Posterior vena cava (tissue), 2 donors: ENCODE measurements at places on chromosomes 13 and 19.

- DNase-seq: no peak
Measured at GRCh38 chr13:91045351-91046034, 302.0 kb upstream of the MIR17HG start.

DNA sequence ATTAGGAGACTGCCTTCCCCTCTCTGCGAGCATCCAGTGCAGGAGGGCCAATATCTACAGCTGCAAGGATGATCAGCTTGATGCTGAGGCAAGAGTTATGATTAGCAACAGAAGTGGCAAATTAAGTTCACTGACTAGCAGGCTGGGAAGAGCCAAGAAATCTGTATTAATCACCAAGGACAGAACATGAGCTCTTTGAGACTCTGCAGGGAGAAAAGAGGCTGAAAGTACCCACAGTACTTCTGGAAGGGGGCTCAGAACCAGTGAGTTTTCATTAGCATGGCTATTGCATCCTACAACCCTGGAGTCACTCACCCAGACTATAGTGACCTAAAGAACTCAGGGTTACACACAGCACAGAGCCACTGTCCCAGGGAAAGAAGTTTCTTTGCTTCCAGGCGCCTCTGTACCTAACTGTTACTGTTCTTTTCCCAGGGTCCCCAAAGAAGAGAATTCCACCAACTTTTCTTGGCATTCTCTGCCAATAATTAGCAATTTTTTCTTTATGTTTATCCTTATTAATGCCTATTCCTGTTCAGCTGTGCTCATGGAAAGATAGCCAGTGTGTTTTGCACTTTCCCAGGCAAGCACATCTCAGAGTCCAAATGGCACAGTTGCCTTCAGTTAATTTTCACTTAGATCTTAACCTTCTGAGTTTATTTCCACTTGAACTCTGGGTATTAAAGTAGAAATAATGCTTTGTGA, 25.8 kb upstream of the MEDAG start:
- DNase-seq: no peak

- no peak for DNase-seq
Measured at GRCh38 chr19:4550479-4551050, 8.9 kb downstream of the SEMA6B start.

GRCh38 chr19:47707135-47707925, 5.9 kb upstream of the EHD2 start:
- peak; percentile 90 for DNase-seq

- peak; percentile 95 for DNase-seq
Measured at GRCh38 chr19:46016426-46017094, 6.3 kb downstream of the PGLYRP1 start.

- peak; percentile 92 for DNase-seq
Measured at GRCh38 chr19:17579661-17580244, 24.3 kb downstream of the COLGALT1 start.

DNA sequence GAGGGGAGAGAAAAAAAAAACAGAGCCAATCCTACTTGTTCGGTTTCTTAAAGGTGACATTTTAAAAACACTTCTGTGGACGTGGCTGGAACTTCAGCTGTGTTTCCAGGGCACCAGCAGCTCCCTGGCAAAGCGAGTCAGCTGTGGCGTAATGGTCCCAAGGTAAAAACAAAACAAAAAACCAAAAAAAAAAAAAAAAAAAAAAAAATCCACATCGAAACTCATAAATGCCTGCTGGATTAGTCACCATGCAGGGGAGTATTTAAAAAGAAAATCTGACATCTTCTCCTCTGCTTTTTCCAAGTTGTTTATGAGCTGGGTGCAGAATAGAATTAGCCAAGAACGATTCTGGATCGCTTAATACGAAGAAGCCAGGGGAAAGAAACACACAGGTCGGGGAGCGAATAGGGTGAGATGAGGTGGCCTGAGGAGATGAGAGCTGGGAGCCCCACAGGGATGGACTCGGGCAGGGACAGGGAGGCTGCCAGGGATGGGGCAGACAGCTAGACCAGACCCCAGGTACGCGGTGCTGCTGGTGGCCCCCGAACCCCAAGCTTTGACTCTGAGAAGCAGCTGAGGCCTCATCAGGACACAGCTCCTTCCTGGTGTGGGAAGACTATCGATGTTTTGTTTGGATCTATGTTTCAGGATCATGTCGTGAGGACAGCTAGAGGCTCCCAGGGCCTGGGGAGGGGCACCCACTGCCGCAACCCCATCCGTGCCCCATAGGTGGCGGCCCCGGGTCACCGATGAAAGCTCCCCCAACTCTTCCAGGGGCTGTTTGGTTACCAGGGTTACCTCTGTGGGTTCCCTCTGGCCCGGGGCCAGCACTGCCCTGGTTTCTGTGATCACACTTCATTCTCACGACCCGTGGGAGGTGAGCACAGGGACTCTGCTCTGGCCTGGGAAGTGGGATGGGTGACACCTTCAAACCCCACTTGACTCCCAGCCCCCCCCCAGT, 3.1 kb upstream of the CTXN1 start:
- DNase-seq: no peak

GRCh38 chr19:14673088-14673487, 1.6 kb downstream of the ADGRE3 start:
- DNase-seq: no peak

GRCh38 chr19:46428239-46429135, at the start of gene PNMA8C:
Gene PNMA8C (minus strand): TSS chr19:46428936. CDS start chr19:46428359, 577 bp downstream.
- peak; percentile 92 for DNase-seq

- no peak for DNase-seq
Measured at GRCh38 chr13:29621051-29621800, 25.7 kb upstream of the SLC7A1 start.

- DNase-seq: no peak
Measured at GRCh38 chr19:11984986-11985385, 20.1 kb downstream of the ZNF763 start.

DNA sequence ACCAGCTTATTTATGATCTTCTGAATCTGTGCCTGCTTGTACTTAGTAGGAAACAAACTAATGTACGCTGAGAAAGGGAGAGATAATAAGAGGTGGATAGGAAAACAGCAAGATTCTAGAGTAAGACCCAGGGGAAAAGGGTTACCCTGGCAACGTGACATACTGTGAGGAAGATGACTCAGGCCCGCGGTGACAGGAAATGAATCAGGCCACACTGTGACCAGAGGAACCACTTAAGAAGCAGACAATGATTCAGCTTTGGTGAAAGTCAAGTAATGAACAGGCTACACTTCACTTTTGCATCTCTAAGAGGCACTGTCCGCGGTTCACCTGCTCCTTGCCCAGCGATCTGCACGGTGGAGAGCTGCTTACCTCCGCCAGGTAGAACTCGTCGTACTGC, 158.2 kb downstream of the NALCN start:
- DNase-seq: no peak

- no peak for DNase-seq
Measured at GRCh38 chr19:7393459-7393858, 44.7 kb downstream of the ARHGEF18 start.

- no peak for DNase-seq
Measured at GRCh38 chr19:33582914-33583313, 38.8 kb upstream of the CHST8 start.

DNA sequence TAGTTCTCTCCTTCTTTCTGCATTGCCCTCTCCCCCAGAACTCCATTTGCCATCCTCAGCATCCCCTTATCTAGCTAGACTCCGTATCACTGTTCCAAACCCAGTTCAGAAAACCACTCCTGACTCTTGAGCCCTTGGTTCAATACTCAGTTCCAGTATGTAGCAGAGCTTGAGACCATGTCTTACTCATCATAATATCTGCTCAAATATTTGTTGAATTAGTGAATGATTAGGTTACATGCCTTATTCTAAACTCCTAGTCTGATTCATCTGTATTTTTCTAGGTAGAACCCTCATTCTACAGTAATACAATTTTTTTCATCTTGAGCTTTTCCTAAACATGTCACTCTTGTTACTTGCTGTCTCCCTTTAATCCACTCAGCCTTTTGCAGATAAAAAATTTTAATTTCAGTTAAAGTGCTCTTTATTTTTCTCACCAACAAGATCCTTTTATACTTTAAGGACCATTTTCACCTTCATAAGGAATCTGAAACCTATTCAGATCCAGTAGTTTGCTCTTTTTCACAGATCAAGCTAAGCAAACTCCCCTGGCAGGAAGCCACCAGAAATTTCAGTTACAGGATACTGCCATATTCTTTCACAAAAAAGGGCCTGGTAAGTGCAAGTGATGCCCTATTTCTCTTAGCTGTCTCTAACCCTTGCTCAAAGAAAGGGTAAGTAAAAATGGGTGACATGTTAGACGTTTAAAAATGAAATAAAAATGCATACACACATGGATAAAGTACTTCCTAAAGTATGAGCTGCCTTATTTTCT, 23.1 kb upstream of the INTS6 start:
- DNase-seq: no peak

GRCh38 chr13:42405665-42406390, 133.9 kb downstream of the AKAP11 start:
- DNase-seq: no peak

GRCh38 chr19:1254081-1254527, 5.7 kb downstream of the MIDN start:
- DNase-seq: no peak

GRCh38 chr13:68176475-68176874, 946.3 kb upstream of the PCDH9 start:
- DNase-seq: no peak

- no peak for DNase-seq
Measured at GRCh38 chr13:110942248-110942981, 27.5 kb upstream of the ANKRD10 start.

- no peak for DNase-seq
Measured at GRCh38 chr13:48539550-48539949, 6.7 kb upstream of the RCBTB2 start.

DNA sequence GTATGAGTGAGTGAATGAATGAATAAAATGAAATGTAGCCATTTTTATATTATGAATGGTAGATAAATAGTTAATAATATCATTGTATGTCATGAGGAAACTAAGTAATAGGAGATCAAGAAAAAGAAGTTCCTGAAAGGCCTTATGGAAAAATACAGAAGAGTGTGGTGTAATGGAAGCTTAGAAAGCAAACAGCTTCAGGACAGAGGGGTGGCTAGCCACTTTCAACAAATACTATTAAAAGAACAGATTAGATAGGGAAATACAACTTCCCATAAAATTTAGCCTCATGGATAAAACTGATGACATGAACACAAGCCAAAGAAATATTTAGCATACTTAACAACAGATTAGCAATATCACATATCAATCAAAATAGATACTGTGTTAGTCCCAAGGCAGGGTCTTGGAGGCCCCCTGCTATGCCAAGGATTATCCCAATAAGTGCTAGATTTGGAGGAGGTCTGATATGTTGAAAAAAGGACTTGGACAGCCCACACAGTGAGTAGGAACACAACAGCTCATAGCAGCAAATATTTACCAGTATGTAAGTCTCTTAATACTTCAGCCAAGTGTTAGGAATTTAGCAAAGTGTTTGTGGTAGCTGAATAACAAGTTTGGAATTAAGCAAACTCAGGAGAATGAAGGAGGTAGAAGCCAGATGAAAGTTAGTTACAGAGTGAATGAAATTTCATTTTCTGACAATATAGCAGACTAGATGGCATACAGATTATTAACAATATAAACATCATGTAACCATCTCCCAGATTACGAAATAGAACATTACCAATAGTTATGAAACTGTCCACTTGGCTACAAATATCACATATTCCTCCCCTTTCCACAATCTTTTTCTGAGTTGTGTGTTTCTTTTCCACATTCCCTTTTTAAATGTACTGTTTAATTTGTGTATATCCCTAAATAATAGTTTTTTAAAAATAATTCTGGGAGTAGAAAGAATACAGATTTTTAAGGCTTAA, 1632.0 kb downstream of the PCDH9 start:
- no peak for DNase-seq

DNA sequence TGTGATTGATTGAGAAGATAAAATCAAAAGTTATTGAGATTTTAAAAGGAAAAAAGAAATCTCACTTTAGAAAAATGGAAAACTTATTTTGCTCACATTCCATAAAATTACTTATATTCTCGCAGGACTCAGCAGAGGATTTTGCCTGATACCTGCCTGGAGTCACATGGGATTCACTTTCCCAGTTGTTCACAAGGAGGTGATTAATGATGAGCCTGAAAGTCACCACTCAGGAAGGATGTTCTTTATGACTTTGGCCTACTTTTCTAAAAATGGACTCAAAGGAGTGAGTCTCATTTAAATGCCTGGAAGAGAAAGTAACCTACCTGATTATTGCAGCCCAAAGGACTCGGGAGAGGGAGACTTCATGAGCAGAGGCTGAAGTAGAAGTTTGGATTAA, 34.5 kb upstream of the FAM216B start:
- DNase-seq: no peak

- DNase-seq: no peak
Measured at GRCh38 chr13:67554746-67555452, 324.8 kb upstream of the PCDH9 start.

DNA sequence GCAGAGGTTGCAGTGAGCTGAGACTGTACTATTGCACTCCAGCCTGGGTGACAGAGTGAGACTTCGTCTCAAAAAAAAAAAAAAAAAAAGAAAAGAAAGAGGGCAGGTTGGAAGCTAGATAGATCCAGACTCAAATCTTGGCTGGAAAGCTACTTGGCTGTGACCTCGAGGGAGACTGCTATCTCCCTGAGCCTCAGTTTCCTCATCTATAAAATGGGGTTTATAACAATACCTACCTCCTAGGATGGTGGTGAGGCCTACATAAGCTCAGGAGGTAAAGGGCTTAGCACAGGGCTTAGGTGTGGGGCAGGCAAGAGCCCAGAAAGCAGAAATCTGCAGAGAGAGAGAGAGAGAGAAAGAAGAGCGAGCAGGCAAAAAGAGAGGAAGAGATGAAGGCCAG, 24.2 kb upstream of the DACT3 start:
- DNase-seq: no peak

GRCh38 chr13:110780422-110780821, 66.9 kb downstream of the ING1 start:
- no peak for DNase-seq

DNA sequence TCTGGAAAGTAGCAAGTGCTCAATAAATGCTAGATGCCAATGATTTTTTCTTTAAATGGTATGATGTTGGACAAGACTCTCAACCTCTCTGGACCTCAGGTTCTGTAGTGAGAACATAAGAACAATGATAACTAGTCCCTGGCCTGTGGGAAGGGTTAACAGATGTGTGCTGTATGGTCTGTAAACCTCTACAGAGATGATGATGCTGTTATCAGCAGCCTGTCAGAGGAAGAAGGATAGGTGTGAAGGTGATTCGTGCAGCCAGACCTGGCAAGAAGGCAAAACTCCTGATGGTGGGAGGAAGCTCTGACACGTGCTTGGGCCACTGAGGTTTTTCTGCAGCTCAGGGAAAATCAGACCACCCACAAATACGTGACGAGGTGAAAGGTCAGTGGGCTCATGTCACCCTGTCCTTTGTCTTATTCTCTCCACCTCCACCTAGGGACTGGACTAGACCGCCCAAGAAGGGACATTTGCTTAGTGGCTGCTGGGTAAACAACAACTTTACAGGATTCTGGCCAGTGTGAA, 36.7 kb upstream of the UBL3 start:
- no peak for DNase-seq

GRCh38 chr13:34338102-34338501, 520.2 kb downstream of the RFC3 start:
- no peak for DNase-seq

DNA sequence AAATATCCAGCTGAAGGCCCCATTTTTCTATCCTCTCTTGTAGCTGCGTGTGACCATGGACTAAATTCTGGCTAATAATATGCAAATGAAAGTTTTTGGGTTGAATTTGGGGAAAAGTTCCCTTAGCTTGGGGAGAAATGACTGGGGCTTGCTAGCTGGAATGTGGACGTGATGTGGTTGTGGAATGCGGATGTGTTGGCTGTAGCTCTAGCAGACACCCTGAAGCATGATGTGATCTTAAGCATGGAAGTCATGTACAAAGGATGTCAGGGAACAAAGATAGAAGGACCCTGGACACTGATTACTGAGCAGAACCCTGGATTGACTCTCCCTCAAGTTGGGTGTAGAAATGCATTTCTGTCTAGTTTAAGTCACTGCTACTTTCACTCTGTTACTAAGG, 25.4 kb upstream of the SCEL start:
- no peak for DNase-seq
